ENCODE measurements at places on chromosomes 4 and X.

DNA sequence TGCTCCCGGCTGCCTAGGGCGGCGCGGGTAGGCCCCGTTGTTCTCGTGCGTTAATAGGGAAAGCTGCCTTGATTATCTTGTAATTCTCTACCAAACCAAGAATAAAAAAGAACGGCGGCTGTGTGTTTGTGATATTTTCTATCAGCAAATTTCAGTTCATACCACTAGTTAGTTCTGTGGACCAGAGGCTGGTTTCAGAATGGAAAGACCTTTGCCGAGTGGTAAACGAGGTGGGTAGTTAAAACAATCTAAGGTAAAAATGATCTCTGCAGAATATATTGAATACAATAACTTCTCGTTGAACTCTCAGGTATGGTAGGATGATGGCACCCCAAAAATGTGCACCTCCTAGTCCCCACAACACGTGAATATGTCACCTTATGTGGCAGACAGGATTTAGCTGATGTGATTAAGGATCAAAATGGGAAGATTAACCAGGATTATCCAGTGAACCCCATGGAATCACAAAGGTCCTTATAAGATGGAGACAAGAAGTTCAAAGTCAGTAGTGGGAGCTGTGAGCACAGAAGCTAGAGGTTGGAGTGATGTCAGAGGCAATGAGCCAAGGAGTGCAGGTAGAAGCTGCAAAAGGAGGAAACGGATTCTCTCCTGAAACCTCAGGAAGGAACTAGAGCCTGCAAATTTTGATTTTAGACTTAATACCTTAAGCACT, 574 bp upstream of the CFAP97 start:
- DNase-seq: no peak

GRCh38 chr4:115219315-115219860, 106.0 kb upstream of the NDST4 start:
- DNase-seq: no peak

DNA sequence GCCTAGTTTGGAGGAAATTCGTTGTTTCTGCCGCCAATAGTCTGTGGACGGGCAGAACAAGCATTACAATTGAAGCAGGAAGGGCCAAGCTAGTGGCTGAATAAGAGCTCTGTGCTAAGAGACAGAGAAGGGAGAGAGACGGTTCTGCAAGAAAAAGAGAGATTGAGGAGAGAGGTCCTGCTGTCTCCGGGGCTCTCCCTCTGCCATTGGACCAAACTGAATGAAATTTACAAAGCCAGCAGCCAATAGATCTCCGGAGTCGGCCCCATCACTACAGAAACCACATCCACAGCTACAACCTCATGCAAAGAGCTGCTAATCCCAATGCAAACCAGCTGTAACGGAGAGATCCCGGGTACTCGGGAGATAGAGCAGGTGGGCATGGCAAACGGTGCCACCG, at the start of gene NLGN4X:
Gene NLGN4X (minus strand): TSS at position 148 of the 400 bp plus-strand sequence. CDS start 77,401 bp downstream, outside the sequence.
- no peak for DNase-seq

DNA sequence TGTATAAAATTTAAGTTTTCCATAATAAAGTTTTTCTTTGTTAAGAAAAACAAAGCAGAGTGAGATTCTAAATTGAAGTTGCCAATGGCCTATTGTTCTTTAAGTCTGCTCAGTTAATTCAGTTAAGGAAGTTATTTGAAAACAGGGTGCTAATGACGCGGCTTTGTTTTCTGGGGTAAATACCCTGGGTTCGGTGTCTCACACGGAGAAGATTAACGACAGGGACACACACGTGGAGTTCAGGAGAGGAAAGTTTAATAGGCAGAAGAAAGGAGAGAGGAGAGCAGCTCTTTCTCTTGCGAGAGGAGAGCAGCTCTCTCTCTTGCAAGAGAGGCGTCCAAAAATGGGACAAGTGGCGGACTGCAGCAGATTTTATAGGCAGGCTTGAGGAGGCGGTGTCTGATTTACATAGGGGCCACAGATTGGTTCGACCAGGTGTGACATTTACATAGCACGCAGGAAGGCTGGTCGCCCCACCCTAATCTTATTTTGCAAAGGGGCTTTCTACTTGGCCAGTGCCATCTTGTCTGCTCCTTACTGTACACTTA, 9.6 kb downstream of the CA5B start:
- no peak for DNase-seq

DNA sequence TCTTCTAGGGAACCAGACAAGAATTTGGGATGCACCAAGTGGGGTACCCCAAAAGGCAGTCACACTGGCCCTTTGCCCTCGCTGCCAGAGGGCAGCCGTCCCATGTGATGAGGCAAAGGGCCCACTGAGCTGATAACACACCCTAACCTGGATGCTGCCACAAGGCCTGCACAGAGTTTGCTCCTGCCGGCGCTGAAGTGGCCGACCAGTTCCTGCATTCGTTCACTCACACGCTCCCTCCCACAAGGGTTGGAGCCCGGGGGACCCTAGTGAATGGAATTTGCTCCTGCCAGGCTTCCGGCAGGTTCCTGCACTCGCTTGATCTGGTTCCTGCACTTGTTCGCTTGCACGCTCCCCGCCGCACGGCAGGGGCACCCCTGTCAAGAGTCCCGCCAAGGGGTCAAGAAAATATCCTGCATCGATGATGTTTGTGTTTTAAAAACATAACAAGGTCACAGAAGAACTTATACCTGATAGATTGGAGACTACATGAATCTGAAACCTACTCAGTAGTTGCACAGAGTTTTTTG, 296.4 kb upstream of the VCX start:
- no peak for DNase-seq

GRCh38 chr4:6160536-6160935, 39.8 kb downstream of the JAKMIP1 start:
- DNase-seq: no peak

DNA sequence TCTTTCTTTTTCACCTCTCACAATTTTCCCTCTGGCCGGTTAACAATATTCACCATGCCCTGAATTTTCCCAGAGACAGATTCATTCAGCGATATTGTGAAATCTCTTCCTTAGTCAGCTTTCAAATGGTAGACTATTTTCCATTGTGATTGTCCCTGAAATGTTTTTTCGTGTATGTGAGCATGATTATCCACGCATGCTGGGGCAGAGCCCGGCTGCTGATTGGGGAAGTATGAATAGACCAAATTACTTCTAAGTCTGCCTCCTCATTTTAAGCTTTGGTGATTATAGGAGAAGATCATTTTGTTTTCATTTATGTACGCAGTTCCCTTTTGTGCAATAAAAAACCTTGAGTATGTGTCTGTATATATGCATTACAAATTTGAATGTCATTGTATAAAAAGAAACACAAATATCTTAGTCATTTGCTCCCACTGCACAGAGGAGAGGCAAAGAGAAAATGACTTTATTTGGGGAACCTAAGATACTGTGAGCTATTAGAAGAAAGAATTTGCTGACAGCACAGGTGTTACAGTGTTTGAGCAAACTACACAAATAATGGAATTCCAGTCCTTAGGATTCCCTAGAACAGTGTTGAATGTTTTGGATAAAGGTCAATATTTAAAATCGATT, 11.3 kb downstream of the DTHD1 start:
- DNase-seq: no peak

DNA sequence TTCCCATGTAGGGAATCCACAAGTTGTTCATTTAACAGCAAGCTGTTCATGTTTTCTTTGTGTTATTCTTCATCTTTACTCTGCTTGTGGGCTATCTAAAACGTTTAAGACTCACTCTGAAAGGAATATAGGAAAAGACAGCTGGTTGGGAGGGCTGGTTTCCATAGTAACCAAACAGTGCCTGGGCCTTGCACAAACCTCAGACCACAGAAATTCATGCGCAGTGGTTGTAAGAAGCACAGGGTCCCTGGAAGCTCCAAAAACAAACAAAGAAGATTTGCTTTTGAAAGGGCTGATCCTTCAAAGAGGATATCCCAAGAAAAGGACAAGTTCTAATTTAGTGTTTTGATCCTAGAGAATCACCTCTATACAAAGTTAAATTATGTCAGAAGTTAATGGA, 7.8 kb downstream of the SERTM2 start:
- DNase-seq: no peak

DNA sequence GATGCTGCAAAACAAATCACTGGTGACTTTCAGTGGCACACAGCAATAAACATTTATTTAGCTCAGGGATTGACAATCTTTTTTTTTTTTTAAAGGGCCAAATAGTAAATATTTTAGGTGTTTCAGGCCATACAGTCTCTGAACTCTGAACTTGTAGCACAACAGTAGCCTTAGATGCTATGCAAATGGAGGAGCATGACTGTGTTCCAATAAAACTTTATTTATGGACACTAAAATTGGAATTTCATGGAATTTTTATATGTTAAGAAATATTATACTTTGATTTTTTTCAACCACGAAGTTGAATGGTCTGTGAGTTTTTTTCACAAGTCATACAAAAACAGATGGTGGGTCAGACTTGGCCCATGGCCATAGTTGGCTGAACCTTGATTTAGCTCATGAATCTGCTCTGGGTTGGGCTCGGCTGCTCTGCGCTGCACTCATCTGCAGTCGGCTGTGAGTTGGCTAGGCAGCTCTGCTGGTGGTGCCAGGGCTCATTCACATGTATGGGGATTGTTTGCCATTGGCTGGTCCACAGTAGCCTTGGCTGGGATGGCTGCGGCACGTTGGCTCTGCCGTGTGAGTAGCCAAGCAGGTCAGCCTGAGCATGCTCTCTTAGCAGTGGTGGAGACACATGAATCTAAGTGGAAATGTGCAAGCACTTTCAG, 231.7 kb upstream of the PGRMC2 start:
- no peak for DNase-seq

DNA sequence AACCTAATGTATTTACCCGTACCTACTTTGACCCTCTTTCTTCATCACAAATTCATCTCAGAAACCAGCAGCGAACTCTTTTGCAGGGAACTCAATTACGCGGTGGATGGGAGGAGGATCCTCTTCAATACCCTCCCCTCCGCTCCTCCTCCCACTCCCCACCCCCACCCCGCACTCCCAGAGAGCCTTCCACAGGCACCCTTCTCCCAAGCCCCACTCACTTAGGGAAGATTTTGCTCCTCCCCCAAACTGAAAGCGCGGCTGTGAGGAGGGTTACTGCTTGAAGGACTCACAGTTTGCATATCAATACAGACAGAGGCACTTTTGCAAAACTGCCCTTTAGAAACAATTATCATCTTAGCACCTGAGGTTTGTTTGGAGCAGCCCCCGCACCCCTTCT, 960 bp upstream of the IL1RAPL1 start:
- DNase-seq: no peak

DNA sequence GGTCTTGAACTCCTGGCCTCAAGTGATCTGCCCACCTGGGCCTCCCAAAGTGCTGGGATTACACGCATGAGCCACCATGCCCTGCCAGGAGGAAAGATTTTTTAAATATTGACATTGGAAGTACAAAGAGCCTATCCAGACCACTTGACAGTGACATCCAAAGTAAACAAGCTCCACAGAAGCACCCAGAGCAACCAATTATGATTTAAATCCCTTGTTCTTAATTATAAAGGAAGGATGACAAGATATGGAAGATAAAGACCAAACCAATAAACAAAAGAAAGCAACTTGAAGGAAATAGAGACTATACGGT, 27.7 kb upstream of the RPL34 start:
- no peak for DNase-seq

DNA sequence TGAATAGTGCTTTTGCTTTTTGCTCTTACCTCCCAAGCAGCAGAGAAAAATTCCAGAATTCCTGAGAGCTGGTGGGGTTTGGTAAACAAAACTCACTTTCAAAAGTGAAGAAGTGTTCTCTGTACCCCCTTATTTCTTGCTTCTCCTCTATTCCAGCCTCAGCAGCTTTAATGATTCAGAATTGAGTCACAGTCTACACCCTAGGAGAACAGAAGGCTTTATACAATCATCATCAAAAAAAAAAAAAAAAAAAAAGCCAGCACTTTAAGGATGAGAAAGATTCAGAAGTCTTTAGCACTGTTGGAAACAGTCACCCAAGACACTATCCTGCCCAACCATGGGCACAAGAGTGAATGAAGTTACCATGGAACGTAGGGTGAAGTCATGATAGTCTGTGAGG, 1583.1 kb upstream of the PCDH10 start:
- no peak for DNase-seq

GRCh38 chr4:93740890-93741289, 87.7 kb upstream of the ATOH1 start:
- DNase-seq: no peak

GRCh38 chr4:85391071-85391470, 83.9 kb upstream of the ARHGAP24 start:
- no peak for DNase-seq

- DNase-seq: no peak
Measured at GRCh38 chr4:6464842-6465588, 7.4 kb downstream of the PPP2R2C start.

- DNase-seq: no peak
Measured at GRCh38 chr4:87838205-87838604, 5.4 kb downstream of the MEPE start.

DNA sequence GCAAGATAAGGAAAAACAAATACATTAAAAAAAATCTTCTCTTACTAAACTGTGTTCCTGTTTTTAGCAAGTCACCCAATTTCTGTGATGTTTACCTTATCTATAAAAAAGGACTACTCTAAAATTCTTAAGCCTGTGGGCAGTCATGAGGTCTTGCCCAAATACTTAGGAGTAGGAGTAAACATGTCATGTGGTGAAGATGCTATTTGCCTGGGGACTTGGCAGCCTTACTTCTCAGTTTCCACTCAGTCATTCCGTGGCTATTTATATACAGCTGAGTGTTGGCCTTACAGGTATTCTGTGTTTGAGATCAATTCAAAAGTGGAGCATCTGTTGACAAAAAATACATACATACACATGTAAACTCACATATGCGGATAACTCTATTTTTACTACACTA, 89.9 kb upstream of the TLR2 start:
- no peak for DNase-seq

DNA sequence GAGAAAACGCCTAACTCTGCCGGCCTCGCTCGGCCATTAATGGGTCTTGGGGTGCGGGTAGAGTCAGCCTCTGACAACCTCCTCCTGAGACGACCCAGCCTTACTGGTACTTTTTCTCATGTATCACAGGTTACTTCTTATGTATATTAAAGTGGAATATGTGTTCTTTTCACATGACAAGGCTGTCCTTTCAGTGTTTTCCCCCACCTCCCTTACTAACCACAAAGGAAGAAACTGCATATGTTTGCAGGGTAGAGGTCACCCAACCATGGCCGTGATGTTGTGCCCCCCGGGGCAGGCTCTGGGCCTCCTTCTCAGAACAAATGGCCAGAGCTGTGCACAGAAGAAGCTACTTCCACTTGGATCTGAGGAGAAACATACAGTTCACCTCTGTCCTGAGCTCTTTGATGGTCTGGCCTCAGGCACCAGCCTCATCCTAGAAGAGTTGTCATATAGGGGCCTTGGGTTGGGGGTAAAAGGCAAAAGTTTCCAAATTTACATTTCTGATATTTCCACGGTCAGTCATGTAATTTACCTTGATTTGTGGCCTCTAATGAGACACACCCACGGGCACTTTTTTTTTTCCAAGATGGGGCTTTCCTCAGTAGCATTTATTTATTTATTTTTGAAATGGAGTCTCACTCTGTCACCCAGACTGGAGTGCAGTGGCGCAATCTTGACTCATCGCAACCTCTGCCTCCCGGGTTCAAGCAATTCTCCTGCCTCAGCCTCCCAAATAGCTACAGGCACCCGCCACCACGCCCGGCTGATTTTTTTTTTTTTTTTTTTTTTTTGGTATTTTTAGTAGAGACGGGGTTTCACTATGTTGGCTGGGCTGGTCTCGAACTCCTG, 1.9 kb downstream of the SOWAHD start:
- DNase-seq: no peak

GRCh38 chr4:152956650-152957436, 20.7 kb downstream of the FHDC1 start:
- no peak for DNase-seq

- no peak for DNase-seq
Measured at GRCh38 chr4:127660284-127660885, 27.6 kb downstream of the INTU start.

All from activated naive CD4-positive, alpha-beta T cell (primary cell).